ENCODE measurements at places on chromosomes 6 and 20. TPM values are rescaled to one million over a fixed set of nuclear protein-coding genes. Genes with fewer than 3 reads are reported as not detected.

GRCh38 chr6:31737315-31737990, 1.1 kb upstream of the CLIC1 start:
- peak; percentile 56 for DNase-seq

DNA sequence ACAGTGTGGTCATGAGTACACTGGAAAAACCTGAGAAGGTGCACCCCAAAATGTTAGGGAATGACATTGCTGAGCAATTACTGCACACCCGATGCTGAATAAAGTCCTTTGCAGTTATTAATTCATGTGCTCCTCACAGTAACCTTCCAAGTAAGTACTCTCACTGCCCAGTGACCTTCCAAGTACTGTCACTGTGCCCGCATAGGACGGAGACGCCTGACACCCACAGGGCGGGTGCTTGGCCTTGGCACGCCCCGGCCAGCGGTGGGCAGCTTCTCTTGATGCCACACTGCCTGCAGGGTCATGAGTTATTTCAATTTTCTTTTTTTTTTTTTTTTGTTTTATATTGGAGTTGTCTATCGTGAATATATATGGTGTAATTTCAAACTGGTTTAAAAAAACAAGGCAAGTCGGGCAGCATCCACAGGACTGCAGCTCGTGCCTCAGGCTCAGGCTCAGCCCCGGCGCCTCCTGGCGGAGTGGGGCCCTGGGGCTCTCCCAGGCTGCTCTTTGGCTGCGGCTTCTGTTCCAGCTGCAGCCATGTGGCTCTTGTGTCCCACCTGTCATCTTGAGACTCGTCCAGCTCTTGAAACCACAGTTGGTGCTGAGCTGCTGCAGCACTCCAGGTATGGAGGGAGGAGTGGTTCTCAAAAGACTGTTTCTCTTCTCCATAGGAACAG, 27.0 kb downstream of the PNLDC1 start:
- no peak for DNase-seq

- DNase-seq = peak; percentile 44
Measured at GRCh38 chr6:56757588-56757984, 114.9 kb upstream of the DST start.

DNA sequence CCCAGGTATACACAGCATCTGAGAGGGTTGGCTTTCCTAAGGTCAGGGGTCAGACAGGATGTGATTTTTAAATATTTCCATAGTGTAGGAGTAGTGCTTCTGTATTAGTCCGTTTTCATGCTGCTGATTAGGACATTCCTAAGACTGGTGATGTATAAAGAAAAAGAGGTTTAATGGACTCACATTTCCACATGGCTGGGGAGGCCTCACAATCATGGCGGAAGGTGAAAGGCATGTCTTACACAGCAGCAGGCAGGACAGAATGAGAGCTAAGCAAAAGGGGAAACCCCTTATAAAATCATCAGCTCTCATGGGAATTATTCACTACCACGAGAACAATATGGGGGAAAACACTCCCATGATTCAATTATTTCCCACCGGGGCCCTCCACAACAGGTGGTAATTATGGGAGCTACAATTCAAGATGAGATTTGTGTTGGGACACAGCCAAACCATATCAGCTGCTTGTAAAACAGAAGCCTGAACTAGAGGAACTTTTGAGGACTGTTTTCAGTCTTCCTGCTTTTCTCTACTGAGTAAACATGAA, 91.0 kb upstream of the MEI4 start:
- no peak for DNase-seq

- no peak for DNase-seq
Measured at GRCh38 chr20:50186987-50187402, 3.6 kb upstream of the CEBPB start.

- DNase-seq = no peak
Measured at GRCh38 chr6:11622156-11622555, 84.6 kb downstream of the TMEM170B start.

Gene NT5E
- total RNA-seq = 1.5 TPM

Gene CHRNA4
- 3.9 TPM for total RNA-seq

Gene RIPOR3
- total RNA-seq = 6.3 TPM
